ENCODE measurements at places on chromosomes 7 and 10.
A peak's percentile ranks its signal among the peaks of the same experiment; 100 is the strongest.

DNA sequence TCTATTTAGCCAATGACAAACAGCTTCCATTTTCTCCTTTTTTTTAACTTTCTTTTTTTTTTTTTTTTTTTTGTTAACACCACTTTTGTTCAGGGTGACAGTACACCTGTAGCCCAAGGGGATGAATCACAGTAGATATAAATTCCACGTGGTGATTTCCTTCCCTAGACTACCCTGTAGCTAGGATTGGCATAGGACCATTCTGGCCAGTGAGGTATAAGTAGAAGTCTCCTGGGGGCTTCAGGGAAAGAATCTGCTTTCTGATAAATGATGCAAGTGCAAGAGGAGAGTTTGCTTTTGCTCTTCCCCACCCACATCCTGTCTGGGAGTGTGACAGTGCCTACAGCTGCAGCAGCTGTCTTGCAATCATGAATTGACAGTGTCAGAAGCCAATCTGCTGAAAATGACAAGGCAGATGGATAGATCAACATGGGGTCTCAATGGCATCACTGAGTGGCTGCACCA, 63.2 kb upstream of the TOMM7 start:
- peak; percentile 68 for DNase-seq

DNA sequence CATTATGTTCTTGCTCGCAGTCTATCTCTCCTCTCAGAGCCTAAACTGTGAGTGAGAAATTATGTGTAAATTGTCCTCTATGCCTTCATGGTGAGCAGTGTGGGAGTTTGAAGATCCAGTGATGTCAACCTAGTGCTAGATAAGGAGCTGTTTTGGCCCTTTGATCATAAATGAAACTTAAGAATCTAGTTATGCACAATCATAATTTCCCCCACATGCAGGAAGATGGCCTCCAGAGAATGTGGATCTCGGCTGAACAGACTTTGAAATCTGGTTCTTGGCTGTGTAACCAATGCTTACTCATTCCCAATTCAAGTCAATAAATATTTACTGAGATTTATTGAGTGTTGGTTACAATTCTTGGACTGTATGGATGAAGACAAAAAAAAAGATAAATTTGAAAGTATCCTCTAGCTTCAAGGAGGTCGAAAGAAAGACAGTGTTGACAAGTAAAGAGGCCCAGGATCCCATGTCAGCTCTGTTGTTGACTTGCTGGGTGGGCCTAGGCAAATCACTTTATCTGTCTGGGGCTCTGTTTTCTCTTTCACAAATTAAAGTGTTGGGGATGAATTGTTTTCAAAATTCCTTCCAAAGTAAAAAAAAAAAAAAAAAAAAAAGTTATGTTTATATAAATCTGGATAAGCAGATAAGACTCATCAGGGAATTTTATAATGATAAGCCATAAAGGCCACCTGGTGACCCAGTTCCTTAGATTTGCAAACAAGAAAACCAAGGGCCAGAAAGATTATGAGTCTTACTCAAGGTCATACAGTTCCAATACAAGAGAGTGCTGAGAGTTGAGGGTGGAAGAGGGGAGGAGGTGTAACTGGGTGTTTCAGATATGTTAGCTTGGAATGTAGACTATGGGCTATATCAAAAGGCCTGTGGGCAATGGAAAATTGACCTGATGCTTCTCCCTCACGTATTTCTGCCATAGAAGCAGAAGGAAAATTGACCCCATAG, 969.9 kb downstream of the KCNMA1 start:
- DNase-seq: no peak

GRCh38 chr10:102652170-102652916, 8.1 kb downstream of the TRIM8 start:
- DNase-seq: no peak

GRCh38 chr10:131858118-131858515, 42.7 kb upstream of the PPP2R2D start:
- DNase-seq: no peak

DNA sequence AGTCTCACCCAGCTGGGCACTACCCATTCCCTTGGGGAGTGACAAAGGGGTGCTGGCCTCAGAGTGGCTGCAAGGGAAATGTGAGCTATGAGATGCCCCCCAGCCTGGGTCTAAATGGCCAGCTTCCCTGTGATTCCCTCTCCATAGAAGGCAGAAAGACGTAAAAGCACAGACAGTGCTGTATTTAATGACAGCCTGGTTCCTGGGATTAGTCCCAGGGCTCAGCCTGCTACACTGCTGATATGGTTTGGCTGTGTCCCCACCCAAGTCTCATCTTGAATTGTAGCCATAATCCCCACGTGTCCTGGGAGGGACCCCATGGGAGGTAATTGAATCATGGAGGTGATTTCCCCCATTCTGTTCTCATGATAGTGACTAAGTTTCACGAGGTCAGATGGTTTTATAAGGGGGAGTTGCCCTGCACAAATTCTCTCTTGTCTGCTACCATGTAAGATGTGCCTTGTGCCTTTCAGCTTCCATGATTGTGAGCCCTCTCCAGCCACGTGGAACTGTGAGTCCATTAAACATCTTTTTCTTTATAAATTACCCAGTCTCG, 23.9 kb upstream of the CALN1 start:
- DNase-seq: no peak

DNA sequence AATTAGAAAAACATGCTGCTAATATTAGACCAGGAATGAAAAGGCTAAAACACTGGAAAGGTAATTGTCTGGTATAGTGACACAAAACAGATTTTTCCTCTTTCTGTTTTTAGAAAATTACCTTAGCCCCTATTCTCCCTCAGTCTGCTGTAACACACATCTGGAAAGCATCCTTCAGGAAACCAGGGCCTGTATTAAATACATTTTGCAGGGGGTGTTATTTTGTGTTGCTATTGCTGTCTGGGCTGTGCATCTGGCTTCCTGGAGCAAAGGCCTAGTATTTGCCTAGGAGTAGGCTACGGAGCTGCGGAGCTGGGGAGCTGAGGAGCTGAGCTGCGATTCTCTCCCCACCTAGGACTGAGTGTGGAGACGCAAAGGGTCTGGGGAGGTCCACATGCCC, 169.3 kb downstream of the GFRA1 start:
- DNase-seq: no peak

DNA sequence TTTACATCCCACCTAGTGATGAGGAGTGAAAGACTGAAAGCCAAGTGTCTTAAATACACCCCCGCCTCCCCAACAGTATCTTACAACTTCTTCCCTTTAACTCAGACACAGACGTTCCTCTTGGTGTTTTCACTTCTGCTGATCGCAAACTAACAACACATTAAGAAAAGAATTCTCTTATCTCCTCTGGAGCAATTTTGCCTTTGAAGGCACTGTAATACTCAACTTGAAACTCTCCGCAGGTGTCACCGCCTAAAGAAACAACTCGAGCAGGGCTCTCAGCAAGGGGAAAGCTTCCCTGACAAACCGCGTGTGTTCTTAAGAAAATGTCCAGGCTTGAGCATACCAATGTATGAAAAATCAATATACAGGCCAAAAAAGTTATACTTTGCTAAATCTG, 452 bp downstream of the SEMA3C start:
- no peak for DNase-seq

- DNase-seq: no peak
These were observed 1.4 kb upstream of the ADAM8 start for GRCh38 chr10:133277993-133278576.

- DNase-seq: peak; percentile 22
These were observed 37.9 kb downstream of the IL2RA start for GRCh38 chr10:6024334-6024682.

- peak; percentile 55 for DNase-seq
These were observed 58.5 kb downstream of the LGI1 start for GRCh38 chr10:93816123-93816747.

DNA sequence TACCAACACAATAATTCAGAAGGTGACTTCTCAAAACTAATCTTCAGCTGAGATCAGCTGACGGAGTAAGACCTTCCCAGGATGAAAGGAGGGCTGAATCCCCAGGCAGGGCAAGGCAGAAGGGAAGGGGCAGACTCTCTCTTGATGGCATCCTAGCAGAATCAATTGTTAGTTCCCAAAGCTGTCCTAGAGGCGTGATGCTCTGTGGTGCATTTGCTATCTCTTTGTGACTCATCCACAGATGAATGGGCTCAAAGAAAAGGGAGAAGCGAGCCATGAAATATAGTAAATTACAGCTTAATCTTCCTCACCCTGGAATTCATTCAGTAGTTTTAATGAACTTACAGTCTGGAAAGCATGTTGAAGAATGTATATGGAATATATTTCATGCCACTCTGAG, 37.2 kb downstream of the PDE1C start:
- no peak for DNase-seq

DNA sequence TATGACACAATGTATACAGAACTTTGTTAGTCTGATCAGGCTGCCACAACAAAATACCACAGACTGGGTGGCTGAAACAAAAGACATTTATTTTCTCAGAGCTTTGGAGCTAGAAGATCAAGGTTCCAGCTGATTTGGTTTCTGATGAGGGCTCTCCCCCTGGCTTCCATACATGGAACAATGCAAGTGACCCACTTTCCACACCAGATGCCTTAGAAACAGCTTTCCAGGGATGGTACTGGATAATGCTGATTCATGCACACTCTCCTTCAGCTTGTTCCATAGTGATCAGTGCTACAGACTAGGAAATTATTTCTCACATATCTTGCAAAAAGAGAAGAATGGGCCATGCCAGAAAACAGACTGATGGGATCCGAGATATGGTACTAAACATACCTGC, 1274.9 kb upstream of the SORCS1 start:
- DNase-seq: no peak

GRCh38 chr10:51241461-51241860, 167.2 kb downstream of the PRKG1 start:
- no peak for DNase-seq

- no peak for DNase-seq
These were observed 5.8 kb downstream of the KNDC1 start for GRCh38 chr10:133165556-133166503.

DNA sequence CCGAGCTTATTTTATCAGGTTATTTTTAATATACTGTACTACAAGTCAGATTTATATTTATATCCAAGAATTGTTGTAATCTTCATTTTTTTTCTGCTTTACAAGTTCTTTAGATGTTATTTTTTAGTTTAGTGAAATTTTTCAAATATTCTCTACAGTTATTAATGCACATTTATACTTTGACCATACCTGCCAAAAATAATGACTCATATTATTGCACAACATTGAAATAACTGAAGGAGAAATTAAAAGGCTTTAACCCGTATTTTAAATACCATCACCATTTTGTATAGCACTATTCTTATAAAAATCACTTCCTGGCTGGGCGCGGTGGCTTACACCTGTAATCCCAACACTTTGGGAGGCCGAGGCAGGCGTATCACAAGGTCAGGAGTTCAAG, 278.5 kb downstream of the BICC1 start:
- DNase-seq: no peak

DNA sequence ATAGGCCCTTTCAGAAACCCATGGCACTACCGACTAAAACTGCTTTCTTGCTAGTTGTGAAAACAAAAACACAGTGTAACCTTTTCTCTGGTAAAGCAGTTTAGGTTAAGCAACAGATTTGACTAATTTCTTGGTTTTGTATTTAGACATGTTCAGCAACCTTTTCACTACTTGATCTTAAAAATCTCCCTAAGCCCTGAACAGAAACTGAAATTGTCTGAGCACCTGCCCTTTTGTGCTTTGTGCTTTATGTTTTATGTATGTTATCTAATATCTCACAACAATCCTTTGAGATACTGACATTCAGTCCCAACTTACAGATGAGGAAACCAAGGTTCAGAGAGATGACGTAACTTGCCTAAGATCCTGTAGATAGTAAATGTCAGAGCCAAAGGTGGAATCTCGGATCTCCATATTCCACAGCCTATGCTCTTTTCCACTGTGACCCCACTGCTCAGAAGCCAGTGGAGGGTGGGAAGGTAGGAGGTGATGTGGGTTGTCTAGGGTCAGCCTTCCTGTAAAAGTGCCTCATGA, 146.6 kb downstream of the LCOR start:
- no peak for DNase-seq

GRCh38 chr7:665736-666453, 60.6 kb upstream of the DNAAF5 start:
- DNase-seq: no peak

DNA sequence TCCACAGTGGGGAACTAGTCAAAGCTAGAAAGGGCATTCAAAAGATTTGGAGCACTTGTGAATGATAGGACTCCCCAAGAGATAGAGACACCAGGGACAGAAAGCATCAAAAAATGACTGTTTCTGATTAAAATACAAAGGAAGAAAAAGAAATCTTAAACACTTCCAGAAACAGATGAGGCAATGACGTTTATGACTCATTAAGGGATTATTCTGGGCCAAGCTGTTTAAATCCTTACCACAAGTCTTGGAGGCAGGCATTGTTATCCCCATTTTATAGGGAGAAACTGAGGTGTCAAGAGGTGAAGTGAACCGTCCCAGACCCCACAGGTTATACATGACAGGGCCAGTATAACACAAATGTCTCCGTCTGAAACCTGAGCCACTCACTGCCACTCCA, 68.3 kb upstream of the AMPH start:
- no peak for DNase-seq

- DNase-seq: no peak
These were observed 21.6 kb upstream of the GIMAP2 start for GRCh38 chr7:150663802-150664494.

DNA sequence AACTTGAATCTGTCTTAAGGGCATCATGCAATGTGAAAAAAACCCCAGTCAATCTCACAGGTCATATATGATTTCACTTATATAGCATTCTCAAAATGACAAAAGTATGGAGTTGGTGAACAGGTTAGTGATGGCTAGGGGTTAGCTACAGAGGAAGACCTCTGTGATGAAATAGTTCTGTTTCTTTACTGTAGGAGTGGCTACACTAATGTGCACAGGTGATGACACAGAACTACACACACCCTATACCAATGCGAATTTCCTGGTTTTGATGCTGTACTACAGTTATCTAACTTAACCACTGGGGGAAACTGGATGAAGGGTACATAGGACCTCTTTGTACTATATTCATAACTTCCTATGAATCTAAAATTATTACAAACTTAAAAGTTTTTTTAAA, 541.8 kb downstream of the PARD3 start:
- DNase-seq: no peak

DNA sequence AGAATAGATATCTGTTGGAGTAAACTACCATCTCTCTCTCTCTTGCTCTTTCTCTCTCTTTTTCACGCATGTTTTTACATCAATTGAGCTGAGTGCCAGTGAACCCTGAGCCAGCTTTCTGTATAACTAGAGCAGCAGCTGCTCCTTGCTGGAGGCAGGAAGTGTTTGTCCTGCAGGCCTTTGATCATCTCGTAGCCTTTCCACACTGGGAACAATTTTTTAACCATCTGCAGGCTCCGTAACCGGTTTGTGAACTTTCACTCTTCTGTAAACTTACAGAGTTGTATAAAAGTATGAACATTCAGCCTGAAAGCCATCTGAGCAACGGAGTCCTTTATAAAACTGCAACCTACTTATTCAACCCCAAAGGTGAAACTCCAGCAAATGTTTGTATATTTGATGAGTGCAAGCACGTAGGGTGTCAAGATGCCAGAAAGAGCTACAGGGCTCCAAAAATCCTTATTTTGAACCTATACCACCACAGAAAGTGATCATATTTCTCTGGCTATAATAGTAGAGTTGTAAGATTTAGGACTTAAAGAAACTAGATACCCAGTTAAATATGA, 162.8 kb upstream of the NFE2L3 start:
- no peak for DNase-seq
